ENCODE measurements at places on chromosomes 16 and 17.

DNA sequence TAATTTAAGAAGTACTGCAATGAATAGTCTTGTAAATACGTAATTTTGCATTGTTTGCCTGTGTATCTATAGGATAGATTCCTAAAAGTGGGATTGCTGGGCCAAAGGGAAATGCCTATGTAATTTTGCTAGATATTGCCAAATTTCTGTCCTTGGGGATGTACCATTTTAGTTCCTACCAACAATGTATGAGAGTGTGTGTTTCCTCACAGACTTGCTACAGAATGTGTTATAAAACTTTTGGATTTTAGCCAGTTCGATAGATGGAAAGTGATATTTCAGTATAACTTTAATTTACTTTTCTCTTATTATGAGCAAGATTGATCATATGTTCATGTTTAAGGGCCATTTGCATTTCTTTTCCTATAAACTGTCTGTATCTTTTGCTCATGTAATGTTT is 8.3 kb downstream of the TANGO6 start:
- no peak for DNase-seq

DNA sequence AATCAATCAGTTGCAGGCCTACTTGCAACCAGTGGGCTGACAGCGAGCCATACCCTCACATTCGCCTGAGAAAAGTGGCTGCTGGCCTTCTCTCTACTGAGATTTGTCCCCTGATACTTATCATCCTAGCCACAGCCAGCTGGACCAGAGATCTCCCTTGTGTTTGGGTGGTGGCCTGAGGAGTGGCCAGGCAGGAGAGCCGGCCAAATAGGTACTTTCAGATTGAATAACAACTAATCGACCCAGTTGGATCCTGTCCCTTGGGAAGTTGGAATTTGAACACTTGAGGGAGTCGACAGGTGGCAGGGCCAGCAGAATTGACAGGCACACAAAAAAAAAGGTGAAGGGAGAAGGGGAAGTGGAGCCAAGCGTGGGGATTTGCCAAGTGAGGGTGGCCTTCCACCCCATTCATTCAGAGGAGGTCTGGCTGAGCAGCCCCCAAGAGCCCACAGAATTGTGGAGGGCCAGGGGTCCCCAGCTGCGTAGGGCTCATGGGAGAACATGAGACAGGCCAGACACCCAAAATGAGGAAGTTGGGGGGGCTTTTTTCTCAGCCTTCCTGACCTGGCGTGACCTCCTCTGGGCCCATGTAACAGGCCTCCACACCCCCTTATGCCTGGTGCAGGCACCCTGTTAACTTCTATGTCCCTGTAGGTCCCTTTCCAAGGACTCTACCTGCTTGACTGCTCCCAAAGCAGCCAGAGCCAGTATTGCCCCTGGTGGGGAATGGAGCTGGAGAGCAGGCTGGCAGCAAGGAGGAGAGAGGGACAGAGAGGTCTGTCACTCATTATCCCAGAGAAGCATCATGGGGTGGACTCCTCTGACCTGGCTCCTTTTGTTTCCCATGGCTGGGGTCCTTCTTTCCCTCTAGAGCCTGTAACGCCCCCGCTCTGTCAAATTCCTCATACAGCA is 2.9 kb upstream of the RANGRF start:
- no peak for DNase-seq

DNA sequence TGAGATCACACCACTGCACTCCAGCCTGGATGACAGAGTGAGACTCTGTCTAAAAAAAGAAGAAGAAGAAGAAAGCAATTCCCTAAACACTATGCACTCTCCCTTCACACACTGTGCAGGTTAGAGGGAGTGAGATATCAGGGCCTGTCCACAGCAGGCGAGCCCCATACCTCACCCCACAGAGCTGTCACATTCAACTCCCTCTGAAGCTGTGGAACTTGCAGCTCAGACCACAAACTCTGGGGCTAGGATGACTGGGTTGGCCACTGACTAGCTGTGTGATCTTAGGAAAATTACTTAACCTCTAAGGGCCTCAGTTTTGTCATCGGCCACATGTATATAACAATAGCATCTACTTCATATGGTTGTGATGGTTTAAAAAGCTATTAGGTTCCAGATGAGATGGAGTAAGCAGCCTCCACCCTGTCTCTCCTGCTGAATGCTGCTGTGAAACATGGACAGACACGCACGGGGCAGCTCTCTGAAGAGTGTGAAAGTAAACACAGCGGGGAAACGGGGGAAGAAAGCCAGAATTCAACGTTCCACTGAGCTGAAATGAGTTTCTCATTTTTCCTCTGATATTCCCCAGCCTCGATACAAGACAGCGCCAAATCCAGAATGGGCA is 13.6 kb upstream of the PYY start:
- no peak for DNase-seq

DNA sequence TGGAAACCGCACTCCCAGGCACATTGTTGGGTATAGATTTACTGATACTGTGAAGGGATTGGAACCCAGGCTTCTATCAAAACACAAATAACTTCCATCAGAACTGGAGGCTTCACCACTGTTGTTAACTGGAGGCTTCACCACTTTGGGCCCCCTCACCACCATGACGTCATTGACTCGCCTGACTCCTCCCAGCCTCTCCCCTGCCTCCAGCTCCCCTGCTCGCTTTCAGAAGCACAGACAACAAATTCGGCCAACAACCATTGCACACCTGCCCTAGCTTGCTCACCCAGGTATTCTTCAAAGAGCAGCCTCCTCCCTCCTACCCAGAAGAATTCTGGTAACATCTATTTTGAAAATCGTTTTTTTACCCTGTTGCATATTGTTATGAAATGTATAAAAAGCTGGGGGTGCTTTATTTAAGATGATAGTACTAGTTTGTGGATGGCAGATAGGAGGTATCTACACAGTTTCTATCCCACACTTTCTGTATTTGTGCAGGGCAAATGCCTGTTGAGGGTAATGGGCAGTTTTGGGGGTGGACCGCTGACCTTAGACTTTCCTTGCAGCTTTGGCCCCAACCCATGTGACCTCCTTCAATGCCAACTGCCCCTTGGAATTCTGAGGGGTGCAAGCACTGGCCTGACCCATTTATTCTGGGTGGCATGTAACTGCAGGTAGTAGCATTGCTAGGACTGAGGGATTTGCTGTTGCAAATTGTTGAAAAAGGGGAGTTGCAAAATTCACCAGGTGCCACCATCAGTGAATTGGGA is 54.1 kb downstream of the HLF start:
- no peak for DNase-seq

DNA sequence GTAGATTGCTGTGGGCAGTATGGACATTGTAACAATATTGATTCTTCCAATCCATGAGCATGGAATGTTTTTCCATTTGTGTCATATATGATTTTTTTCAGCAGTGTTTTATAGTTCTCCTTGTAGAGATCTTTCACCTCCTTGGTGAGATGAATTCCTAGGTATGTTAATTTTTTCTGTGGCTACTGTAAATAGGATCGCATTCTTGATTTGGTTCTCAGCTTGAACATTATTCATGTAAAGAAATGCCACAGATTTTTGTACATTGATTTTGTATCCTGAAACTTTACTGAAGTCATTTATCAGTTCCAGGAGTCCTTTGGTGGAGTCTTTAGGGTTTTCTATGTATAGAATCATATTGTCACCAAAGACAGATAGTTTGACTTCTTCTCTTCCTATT is 19.7 kb upstream of the CDR2 start:
- no peak for DNase-seq

DNA sequence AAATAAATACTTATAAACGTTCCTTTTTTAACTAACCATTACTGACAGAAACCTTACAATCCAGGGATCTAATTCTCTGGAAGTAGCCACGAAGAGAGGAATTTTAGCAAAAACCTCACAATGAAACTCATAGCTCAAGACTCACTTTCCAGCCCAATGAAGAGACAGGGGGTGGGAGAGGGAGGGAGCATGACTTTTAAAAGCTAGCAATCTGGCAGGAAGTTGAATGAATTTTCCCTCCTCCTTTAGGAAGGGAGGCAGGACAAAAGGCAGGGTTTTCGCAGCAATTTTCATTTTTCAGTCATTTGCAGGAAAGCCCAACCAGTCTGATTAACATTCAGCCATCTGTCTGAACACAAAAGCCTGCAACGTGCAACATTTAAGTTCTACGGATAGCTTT is 381.5 kb upstream of the PSMD7 start:
- DNase-seq: no peak

- no peak for DNase-seq
These were observed 7.0 kb downstream of the PDILT start for GRCh38 chr16:20397468-20398074.

GRCh38 chr17:31715446-31715845 is 143.6 kb downstream of the COPRS start:
- DNase-seq: no peak
